GM23338 (cell line): ENCODE measurements at places on chromosomes 6 and 20. TPM values are rescaled to one million over a fixed set of nuclear protein-coding genes. Genes with fewer than 3 reads are reported as not detected.
A peak's percentile ranks its signal among the peaks of the same experiment; 100 is the strongest.

The TDRD6 gene
- 0.14 TPM in 1 of 2 replicates, not detected in the other for total RNA-seq

DNA sequence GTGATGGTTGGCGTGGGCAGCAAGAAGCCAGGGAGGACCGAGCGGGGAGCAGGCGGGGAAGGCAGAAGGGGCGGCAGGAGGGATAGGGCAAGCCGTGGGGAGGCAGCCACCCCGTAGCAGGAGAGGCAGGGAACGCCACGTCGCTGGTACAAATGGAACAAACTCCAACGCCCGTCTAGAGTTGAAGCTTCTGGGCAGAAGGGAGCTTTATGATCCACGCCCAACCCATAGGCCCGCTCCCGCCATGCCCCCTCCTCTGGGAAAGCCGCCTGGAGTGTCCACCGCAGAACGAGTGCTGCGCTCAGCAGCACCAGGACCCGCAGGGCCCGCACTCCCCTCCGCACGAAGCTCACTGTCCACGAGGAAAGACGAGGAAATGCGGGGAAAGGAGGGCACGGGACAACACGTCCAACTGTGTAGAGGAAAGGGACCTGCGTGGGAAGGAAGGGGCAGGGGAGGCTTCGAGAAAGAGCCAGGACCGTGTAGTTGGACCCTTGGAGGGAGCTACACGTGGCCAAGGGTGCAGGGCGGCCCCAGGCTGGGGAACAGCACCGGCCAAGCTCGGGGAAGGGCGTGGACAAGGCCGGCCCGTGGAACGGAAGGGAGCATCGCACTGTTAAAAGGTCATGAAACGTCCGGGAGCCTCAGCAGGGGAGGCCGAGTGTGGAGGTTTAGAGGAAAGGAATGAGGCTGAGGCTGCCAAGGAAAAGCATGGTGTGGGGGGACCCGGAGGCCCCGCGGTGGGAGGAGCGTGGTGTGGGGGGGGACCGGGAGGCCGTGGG lies 204.0 kb downstream of the DLL1 start:
- no peak for DNase-seq

DNA sequence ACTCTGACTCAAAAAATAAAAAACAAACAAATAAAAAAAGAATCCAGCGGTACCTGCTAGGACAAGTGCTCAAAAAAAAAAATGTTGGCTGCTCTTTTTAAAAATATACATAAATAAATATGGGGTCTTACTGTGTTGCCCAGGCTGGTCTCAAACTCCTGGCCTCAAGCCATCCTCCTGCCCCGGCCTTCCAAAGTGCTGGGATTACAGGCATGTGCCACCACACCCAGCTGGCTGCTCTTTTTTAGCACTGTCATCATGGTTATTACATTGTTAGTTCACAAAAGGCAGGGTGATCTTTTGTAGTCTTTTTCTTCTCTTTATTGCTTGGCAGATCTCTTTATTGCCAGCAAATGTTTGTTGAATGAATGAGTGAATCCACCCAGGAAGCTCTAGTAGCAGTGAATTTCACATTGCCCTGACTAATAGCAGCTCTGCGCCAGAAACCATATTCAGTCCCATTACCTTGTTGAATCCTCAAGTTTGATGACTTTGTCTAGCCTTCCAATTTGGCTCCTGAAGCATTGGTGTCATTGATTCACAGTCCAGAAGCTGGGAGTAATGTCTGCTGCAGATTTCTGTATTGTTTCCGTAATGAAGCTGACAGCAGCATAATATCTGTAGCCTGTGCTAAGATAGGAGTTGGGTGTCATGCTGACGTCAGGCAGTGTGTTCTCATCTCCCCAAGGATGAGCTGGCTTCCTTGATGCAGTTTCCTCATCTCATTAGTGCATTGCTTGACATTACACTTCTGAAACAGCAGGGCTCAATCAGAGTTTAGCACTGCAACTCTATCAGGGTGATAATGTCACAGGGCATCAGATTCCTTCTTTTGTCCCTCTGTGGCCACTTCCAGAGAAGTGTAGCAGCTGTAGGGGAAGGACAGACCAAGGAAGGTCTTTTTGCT lies 84.9 kb upstream of the TGM3 start:
- DNase-seq: peak; percentile 14

DNA sequence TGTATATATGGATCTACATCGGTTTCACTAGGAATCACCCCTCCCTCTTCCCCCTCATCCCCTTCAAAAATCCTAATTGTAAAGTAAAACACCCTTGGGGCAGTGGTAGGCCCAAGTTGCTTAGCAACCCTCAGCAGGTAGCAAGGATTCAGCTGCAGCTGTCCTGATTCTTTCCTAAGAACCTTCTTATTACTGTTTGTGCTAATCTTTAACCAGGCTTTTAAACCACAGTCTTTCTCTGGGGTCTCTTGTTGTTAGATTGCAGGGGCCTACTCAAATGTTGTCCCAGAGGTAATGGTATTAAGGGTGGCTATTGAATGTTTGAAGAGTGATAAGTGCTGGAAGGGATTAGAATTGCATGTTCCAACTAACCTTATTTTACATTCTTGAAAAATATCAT lies 46.4 kb downstream of the PRL start:
- peak; percentile 81 for DNase-seq

DNA sequence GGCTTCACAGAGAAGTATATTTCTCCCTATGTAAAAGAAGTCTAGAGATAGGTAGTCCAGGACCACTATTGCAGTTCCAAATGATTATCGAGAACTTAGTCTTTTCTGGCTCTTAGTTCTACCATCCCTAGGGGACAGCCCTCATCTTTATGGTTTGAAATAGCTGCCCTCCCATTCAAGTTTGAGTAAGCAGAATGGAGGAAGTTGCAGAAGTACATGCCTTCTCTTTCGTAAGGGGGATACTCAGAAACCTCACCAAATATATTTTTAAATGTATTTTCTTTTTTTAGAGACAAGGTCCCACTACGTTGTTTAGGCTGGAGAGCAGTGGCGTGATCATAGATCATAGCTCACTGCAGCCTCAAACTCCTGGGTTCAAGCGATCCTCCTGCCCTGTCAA lies 236.8 kb upstream of the RREB1 start:
- DNase-seq: no peak

DNA sequence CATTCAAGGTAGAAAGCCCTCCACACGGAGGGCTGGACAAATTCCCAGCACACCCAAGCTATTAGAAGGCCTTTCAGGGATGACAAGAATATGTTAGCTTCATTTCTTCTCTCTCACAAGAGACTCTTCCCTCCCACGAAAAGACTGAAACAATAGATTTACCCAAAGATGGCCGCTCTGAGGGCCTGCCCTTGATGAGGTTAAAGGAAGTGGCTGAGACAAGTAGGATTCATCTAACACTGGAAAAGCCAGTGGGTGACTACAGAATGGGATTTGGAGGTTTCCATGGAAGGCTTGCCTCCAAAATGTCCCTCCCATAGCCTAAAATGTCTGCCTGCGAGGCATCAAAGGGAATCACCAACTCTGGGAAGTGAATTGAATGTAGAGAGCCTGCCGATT lies 277.6 kb downstream of the CLIC5 start:
- no peak for DNase-seq

DNA sequence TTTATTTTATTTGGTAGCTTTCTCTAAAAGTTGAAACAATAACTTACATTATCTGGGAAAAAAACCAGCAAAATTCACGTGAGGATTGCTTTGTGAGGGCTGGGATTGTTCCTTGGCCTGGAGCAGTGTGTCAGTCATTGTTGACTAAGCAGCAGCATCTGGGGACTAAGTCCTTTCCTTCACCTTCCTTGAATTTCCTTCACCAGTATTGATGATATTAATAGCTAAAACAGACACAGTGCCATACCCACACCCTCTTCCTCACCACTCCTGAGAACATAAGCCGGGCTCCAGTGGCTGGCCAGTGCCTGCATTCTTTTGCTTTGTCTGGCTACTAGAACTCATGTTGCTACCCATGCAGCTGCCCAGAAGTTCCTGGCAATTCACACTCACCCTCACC lies 23.7 kb downstream of the PLCB1 start:
- no peak for DNase-seq

GRCh38 chr6:159307246-159307790 lies 138.1 kb downstream of the FNDC1 start:
- DNase-seq: no peak

The SLC12A5 gene
- total RNA-seq: 0.35 and 3.5 TPM in 2 replicates

DNA sequence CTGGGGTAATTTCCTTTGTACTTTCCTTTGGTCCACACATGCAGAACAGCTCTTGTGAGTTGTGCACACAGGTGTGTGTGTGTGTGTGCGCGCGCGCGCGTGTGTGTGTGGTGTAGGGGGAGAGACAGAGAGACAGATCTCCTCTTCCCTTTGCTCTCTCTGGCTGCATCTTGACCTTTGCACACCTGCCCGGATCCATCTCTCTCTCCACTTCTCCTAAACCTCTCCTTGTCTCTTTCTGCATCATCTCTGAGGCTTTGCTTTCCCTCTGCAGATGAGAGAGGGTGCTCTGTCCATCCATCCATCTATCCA lies 67.0 kb downstream of the SRC start:
- DNase-seq: no peak

DNA sequence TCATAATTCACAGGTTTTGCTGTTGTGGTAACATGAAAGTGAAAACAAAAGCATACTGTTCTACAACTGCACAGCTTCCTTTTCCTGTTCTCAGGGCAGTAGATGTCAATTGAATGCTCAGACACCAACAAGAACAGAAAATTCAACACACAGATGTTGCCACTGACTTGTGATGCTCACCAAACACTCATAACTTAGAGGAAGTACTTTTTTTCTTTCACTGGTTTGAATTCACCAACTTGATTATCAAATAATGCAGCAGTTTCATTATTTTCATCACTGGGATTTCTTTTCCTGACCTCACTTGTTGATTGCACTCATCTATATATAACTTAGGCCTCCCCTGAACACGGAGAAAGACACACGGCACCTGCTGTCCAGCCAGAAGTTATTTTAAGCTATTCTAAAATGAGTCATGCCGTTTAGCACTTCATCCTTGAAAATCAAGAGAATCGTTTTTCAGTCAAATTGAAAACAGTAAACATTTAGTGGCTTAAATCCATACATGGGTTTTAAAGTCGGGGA lies 949 bp downstream of the TXLNB start:
- no peak for DNase-seq

DNA sequence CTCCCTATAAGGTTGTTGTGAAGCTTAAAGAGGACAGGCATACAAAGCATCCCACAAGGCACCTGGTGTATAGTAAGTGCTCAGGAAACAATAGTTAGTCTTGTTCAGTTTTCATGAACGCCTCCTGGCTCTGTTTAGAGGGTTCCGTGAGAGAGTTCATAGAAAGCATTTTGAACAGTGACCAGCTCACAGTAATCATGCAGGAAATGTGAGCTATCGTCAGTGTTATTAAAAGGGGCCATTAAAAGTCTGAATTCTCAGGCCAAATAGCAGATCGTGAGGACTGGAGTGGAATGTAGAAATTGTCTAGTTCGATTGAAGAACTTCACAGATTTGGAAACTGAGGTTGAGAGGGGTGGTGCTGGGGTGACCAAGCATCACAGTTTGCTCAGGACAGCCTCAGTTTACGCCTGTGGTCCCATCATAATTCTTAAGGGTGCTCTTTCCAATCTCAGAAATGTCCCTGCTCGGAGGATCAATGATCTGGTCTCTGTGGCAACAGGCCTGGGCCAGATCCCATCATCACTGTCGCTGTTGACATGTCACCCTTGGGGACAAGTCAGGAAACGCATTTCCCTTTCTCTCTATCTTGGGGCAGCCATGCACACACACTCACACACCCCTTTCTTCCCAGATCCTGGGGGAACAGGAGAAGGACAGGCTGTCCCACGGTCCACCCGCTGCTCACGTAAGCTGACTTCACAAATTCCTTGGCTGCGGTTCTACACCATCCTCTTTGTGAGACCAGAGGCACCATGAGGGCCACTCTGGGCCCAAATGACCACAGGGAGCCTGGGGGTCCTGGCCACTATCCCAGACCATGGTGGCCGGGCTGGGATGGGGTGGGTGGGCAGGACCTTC lies 7.2 kb downstream of the TGM2 start:
- DNase-seq: no peak

- no peak for DNase-seq
These were observed 94.6 kb downstream of the PSMG4 start for GRCh38 chr6:3353213-3353903.

GRCh38 chr6:123629258-123629941 lies 7.3 kb downstream of the TRDN start:
- no peak for DNase-seq

- no peak for DNase-seq
These were observed 64.7 kb downstream of the GPR6 start for GRCh38 chr6:110042670-110043296.

GRCh38 chr6:40552941-40553340 lies 34.2 kb downstream of the LRFN2 start:
- no peak for DNase-seq

- no peak for DNase-seq
These were observed 754.1 kb downstream of the CBLN4 start for GRCh38 chr20:55251170-55251569.

The SRMS gene
- 0.50 and 0.59 TPM in 2 replicates for total RNA-seq

GRCh38 chr6:132527791-132528190 lies 10.3 kb upstream of the TAAR9 start:
- DNase-seq: no peak

DNA sequence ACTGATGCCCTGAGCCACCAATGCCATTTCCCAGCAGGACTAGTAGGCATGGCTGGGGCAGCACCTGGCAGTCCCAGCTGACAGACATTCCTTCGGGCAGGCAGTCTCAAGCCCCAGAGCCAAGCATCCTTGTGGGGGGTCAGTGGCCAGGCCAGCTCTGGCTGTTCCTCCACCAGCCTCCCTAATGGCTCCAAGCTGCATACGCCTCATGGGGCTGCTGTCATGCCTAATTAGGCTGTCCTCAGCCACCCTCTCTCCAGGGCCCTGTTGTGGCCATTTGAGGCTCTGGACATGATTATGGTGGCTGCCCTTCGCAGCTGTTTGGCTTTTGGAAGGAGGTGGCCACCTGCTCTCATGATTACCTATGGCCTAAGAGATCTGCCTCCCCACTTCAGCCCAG lies 79.4 kb downstream of the DLGAP4 start:
- DNase-seq: no peak

GRCh38 chr6:70706491-70707123 lies 38.9 kb downstream of the SMAP1 start:
- DNase-seq: peak; percentile 71

The PRDM13 gene
- total RNA-seq: 0.10 and 0.27 TPM in 2 replicates

- DNase-seq: no peak
These were observed 50.7 kb upstream of the BHLHE23 start for GRCh38 chr20:63057171-63058117.

DNA sequence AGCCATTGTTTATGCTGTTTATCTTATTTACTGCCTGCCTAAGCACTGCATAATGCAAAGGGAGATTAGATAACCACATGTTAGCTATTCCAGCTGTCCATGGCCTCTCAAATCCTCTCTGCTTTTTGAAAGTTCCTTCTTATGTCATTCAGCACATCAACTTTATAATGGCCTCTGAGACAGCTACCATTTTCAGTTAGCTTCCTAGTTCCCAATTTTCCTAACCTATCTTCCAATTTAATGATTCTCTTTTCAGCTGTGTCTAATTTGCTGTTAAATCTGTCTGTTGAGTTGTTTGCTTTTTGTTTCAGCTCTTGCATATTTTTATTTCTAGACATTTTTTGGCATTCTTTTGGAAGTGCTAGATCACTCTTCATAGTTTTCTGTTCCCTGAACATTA lies 173.4 kb upstream of the PLCB4 start:
- DNase-seq: peak; percentile 17
